ENCODE measurements at places on chromosomes 16 and 17. TPM values are rescaled to one million over a fixed set of nuclear protein-coding genes. Genes with fewer than 3 reads are reported as not detected.
A peak's percentile ranks its signal among the peaks of the same experiment; 100 is the strongest.

Gene SLFN11
- total RNA-seq, result 66.6 TPM

- DNase-seq, result peak; percentile 21
Measured at GRCh38 chr17:73510981-73511718, 133.1 kb downstream of the SDK2 start.

- DNase-seq, result no peak
Measured at GRCh38 chr17:72119077-72119872, 1.5 kb upstream of the SOX9 start.

GRCh38 chr17:12402963-12403622, 262.6 kb upstream of the MYOCD start:
- DNase-seq, result peak; percentile 97

DNA sequence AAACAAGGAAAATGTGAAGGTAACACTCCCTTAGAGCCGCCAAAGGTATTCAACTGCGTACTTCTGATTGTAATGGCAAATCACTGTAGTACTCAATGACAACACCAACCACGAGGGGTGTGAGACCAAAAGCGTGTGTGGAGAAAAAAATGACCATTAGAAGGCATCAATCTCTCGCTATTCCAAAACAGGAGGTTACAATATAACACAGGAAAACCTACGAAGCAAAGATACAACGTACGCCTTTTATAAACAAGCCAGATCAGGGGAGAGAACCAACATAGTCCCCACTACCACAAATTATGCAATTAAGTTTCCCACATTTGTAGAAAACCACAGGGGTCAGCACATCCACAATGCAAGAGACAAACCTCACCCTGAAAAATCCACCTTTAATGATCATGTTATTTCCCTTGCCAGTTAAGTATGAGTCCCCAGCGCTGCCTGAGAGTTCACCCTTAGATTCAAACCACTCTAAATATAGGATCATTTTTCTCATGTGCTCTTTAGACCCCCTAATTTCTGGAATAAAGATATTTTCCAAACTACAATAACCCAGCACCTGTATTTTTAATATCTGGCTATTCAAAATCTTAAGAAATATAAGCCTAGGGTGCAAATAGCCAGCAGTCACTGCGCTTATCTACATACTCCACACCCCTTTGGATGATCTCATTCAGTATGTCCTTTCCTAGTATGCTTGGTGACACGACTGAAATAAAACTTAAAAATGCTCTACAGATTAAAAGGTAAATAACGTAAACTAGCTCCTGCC, 12.4 kb downstream of the TEX14 start:
- peak; percentile 84 for DNase-seq

- peak; percentile 62 for DNase-seq
Measured at GRCh38 chr17:309361-309888, 43.2 kb downstream of the RPH3AL start.

DNA sequence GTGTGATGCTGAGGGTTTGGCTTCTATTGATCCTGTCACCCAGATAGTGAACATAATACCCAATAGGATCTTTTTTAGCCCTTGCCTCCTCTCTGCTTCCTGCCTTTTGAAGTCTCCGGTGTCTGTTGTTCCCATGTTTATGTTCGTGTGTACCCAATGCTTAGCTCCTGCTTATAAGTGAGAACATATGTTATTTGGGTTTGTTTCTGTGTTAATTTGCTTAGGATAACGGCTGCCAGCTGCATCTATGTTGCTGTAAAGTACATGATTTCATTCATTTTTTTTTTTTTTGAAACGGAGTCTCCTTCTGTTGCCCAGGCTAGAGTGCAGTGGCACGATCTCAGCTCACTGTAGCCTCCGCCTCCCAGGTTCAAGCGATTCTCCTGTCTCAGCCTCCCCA, 23.0 kb downstream of the DUS2 start:
- no peak for DNase-seq

GRCh38 chr16:6704306-6704930, 628.2 kb upstream of the RBFOX1 start:
- DNase-seq, result no peak

GRCh38 chr16:57807252-57807967, 5.1 kb upstream of the KIFC3 start:
- peak; percentile 87 for DNase-seq

Measured in Daoy (cell line).